ENCODE measurements at places on chromosomes 6 and 20. TPM values are rescaled to one million over a fixed set of nuclear protein-coding genes. Genes with fewer than 3 reads are reported as not detected.

DNA sequence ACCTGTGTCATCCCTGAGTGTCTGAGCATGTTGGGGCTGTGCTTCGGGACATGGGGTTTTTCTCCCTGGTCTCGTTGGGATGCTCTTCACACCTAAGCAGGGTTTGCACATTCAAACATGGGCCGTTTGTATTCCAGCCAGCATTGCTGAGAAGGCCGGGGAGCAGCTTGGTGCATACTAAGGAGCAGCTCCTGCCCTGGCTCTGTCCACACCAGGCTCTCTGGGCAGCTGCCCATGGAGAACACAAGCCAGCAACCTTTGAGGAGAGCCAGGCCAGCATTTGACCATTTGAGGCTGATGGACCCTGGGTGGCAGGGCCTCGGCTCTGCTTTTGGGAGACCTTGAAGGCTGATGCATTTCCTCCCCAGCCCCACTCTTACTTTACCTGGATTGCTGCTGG, 92.1 kb downstream of the PHACTR3 start:
- DNase-seq = no peak

- no peak for DNase-seq
These were observed 157.1 kb downstream of the AKAP7 start for GRCh38 chr6:131292145-131292938.

DNA sequence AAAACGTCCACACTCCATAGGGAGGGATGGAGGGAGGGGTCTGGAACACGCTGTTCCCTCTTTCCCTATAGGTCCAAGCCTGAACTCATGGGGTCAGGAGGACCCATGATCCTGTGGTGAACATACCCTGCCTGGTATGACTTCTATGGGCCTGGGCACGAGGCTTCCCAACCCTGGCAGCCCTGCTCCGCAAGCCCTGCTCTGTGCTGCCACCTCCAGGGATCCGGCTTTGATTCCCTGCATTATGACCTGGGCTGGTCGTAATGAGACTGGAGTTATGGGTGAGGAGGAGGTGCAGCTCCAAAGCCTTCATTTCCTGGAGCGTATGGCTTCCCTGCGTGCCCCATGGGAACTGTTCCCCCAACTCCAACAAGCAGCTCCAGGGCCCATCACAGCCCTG, 54.9 kb downstream of the CDH22 start:
- no peak for DNase-seq

DNA sequence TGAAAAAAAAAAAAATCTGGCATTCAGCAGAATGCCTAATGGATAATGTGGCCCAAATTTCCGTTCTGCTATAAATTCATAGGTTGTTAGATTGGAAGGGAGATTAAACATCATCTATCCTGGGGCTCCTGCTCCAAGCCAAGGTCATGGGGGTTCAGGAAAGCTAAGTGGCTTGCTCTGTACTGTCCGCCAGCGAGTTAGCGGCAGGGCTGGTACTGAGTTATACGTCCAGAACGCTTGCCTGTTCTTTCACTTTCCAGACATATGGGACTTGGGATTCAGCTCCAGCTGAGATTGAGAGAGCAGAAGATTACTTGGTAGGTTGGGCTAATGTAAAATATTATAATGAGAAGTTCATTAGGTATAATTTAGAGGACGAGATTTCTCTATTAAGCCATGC, 858 bp downstream of the RWDD1 start:
- no peak for DNase-seq

DNA sequence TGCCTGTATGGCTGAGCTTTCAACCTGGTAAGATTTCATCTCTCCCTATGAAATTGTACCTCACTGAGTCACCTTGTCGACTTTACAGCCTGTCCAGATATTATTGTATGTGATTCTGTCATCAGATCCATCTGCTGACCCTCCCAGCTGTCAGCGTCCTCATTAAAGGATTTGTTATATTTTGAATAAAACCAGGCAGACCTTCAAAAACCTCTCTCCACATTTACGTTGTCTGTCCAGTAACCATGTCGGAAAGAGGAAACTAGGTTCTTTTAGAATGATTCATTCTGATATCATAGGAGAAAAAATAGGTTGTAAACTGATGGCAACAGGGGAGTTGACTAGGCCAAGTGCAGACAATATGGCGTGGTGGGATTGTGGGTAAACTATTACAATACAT, 38.5 kb downstream of the TSPYL4 start:
- no peak for DNase-seq

- no peak for DNase-seq
These were observed 488.3 kb downstream of the CDH26 start for GRCh38 chr20:60446267-60447111.

DNA sequence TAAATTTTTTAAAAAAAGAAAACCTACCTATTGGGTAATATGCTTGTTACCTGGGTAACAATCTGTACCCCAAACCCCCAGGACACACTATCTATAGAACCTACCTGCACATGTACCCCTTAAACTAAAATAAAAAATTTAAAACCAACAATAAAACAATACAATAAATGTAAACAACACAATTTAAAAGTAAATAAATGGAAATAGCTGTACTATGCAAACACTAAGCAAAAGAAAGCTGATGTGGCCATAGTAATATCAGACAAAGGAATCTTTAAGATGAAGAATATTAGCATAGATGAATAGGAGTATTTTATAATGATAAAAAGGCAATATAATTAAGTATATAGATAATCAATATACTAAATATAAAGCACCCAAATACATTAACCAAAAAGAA, 50.3 kb downstream of the ROS1 start:
- DNase-seq = no peak

DNA sequence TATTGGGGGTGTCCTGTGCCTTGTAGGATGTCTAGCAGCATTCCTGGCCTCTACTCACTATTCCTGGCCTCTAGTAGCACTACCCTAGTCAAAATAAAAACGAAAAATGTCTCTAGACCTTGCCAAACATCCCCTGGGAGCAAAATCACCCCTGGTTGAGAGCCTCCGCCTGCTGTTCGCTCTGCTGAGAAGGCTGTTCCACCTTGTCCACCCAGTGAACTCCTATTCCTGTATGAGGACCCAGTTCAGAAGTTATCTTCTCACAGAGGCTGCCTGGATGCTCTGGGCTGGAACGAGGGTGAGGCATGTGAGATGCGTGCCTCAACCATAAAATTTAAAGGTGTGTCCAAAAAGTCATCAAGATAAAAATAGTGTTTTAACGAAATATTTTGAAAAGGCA, 101.9 kb downstream of the TOX2 start:
- DNase-seq = no peak

- DNase-seq = no peak
These were observed 91.0 kb downstream of the TBXT start for GRCh38 chr6:166076625-166077024.

DNA sequence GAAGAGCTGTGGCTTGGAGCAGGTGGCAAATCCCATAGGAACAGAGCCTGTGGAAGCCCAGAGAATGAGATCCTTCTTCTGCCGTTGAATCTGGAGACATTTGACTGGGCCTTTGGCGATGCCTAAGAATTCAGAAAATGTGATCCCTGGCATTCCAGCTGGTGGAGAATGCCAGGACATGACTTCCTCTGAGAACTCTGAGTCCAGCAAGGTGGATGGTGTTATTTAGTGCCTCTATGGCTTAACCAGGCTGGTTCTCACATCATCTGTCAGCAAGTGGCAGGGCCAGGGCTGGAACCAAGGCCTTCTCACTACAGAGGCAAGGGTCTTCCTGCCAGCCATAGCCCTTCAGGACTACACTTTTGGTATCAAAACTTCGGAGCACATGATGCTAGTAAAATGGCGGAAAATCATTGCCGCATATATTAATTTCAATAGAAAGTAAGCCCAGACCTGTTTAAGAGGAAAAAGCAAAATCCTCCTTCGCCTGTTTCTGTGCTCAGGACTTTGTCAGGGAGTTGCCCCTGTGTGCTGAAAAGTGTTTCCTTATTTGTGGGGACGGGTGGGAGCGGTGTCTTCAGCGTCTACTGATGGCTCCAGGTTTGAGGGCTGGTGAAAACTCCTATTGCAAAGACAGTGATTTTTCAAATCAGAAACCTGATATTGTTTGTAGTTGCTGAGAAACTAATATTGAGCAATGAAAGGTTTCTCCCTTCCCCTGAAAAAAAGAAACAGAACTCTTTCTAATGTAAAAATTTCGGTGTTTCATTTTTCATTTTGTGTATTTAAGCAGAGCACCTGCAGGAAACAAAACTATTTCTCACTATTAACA, 23.9 kb downstream of the DUSP22 start:
- DNase-seq = no peak

GRCh38 chr20:49635866-49636265, 67.9 kb upstream of the PTGIS start:
- no peak for DNase-seq

- no peak for DNase-seq
These were observed 2.3 kb downstream of the RNF144B start for GRCh38 chr6:18389479-18389878.

DNA sequence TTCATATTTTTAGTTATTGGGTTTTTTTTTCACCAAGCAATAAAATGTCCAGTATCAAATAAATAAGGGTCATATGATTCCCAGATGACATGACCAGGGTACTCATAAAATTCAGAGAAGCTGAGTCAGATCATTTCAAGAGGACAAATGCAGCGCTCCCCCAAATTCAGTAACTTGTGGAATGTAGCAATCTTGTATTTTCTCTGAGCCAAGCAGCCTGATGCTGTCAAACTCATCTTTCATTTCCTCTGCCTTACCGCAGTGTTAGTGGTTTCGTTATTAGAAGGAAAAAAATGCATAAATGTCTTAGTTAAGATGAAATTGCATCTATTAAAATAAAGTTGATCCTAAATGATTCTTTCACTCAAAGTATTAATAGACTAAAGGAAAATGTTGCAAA, 57.8 kb upstream of the EDN1 start:
- no peak for DNase-seq

GRCh38 chr20:37421060-37421905, 75.3 kb downstream of the SRC start:
- DNase-seq = no peak

- no peak for DNase-seq
These were observed 110.1 kb downstream of the IYD start for GRCh38 chr6:150478656-150479545.

- no peak for DNase-seq
These were observed 210.9 kb downstream of the SLC24A3 start for GRCh38 chr20:19423097-19423899.

The TBX18 gene
- total RNA-seq = 9.8 TPM

The TAGAP gene
- 8.1 TPM for total RNA-seq

The TUBB1 gene
- not detected for total RNA-seq

The OR2H1 gene
- not detected for total RNA-seq

The ALDH8A1 gene
- total RNA-seq = not detected

The FOXS1 gene
- not detected for total RNA-seq

The HTR1E gene
- not detected for total RNA-seq

The TFAP2C gene
- total RNA-seq = 20.6 TPM

The PNLDC1 gene
- not detected for total RNA-seq

The BPIFB4 gene
- total RNA-seq = not detected
